ENCODE measurements at places on chromosomes 6 and 20. TPM values are rescaled to one million over a fixed set of nuclear protein-coding genes. Genes with fewer than 3 reads are reported as not detected.
A peak's percentile ranks its signal among the peaks of the same experiment; 100 is the strongest.

DNA sequence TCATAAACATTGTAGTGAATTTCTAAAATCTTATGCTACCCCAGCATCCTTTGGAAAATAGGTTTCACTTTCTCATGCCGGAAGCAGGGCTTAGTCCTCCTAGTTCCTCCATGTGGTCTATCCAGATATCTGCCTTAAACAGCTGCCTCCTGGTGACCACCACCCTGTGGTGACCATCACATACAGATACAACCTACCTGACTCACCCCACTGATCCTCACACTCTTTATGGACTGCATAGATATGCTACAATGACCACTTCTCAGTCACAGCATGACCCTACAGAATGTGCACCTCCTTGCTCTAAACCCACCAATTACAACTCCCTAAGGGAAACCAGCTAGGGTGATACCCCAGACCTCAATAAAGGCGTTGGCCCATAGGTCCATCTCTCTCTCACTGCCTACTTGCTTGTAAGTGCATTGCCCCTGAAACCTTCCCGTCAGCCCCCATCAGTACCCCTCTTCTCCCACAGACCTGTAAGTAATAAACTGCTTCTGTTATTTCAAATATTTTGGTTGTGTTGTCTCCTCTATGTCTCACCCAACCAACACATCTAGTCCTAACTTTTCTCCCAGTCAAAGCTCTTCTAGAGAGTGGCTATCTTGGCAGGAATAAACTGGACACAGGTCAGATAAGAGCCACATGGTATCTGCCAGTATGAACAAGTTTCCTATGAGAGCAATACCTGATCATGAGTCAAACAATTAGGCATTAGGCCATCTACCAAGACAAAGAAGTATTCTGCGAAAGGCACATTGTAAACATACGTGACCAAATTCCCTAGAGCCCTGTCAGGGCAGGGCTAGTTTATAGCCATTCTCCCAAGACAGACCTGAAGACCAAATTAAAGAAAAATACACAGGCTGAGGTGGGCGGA, 39.4 kb upstream of the PLEKHG1 start:
- H3K36me3 ChIP-seq, result no peaks in the 10 kb centered on the region
- DNase-seq, result no peak
- no peaks in the 10 kb centered on the region for H3K4me1 ChIP-seq

The CGA gene
- total RNA-seq, result not detected

GRCh38 chr20:40323361-40323794, 365.7 kb downstream of the MAFB start:
- no peaks in the 10 kb centered on the region for H3K36me3 ChIP-seq
- DNase-seq, result no peak
- no peak overlapping the region for H3K27ac ChIP-seq
- H3K4me1 ChIP-seq, result no peaks in the 10 kb centered on the region
- H3K27me3 ChIP-seq, result no peaks in the 10 kb centered on the region

DNA sequence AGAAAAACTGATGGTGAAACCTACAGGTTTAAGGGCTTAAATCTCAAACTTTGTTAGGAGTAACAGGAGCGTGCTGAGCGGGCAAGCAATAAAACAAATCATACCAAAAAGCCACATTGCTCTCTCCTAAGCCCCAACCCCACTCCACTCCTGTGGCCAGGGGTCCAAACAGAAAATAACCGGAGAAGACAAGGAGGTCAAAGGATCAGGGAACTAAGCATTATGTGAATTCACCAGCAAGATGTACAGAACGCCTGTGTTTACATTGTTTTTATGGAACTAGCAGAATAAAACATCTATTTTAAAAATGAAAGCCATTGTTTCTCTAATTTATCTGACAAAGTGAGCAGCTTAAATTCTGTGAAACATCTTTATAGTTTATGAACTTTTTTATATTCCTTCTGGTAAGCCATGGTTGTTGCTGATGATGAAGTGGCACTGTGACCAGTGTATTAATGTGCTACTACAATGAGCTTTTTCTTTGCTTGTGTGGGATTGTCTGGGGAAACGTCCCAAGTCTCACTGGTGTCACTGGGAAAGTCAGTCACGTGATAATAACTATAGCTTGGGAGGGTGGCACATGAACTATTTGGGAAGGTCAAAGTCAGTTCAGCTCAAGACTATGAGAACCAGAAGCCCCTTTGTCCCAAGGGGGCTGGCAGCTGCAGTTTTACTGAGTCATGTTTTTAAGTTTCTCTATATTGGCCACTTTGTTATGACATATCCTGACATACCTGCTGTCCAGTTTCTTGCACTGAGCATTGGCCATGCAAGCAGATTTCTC, 9.8 kb downstream of the FAM210B start:
- H3K4me3 ChIP-seq, result no peak overlapping the region
- no peaks in the 10 kb centered on the region for H3K4me1 ChIP-seq
- no peak for DNase-seq

The TRIM10 gene
- total RNA-seq, result not detected

GRCh38 chr6:33277663-33278391, 904 bp downstream of the B3GALT4 start:
- peak overlapping the region; percentile 71 for H3K27ac ChIP-seq
- no peaks in the 10 kb centered on the region for H3K36me3 ChIP-seq
- H3K27me3 ChIP-seq, result no peaks in the 10 kb centered on the region
- H3K4me1 ChIP-seq, result peaks cover 40% of the 10 kb centered on the region
- no peak for DNase-seq
- peak overlapping the region; percentile 64 for H3K4me3 ChIP-seq

GRCh38 chr6:130366107-130367005, 539 bp downstream of the TMEM200A start:
- H3K36me3 ChIP-seq, result no peaks in the 10 kb centered on the region
- H3K4me1 ChIP-seq, result no peaks in the 10 kb centered on the region
- peak overlapping the region; percentile 51 for H3K4me3 ChIP-seq
- DNase-seq, result peak; percentile 8
- no peak overlapping the region for H3K27ac ChIP-seq
- H3K27me3 ChIP-seq, result peaks cover 43% of the 10 kb centered on the region

GRCh38 chr6:154579485-154579884, 69.0 kb upstream of the CNKSR3 start:
- no peaks in the 10 kb centered on the region for H3K4me1 ChIP-seq
- no peaks in the 10 kb centered on the region for H3K27me3 ChIP-seq
- no peak overlapping the region for H3K4me3 ChIP-seq
- H3K27ac ChIP-seq, result no peak overlapping the region
- no peak for DNase-seq

DNA sequence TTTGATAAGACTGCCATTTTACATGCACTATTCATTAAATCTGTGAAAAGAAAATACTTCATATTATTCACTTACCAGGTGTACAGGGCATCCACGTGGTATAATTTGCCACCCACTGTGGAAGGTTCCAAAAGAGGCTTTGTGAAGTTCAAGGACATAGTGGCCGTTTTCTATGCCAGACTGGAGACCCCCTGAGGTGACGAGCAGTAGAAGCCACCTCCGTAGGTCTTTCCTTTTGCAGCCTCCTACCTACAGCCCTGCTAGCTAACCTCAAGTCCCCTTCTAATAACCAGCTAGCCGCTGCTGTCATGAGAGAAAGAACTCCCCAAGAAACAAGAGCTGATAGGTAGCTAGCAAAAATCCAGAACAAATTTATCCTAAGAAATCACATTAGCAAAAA, 110.5 kb downstream of the ARHGAP18 start:
- no peak overlapping the region for H3K27ac ChIP-seq
- no peak overlapping the region for H3K4me3 ChIP-seq
- H3K27me3 ChIP-seq, result no peaks in the 10 kb centered on the region

The C20orf204 gene
- 0.66 TPM for total RNA-seq

GRCh38 chr20:47660602-47660905, 124.7 kb downstream of the SULF2 start:
- H3K4me3 ChIP-seq, result no peak overlapping the region
- no peak overlapping the region for H3K27ac ChIP-seq
- H3K27me3 ChIP-seq, result no peaks in the 10 kb centered on the region
- H3K36me3 ChIP-seq, result no peaks in the 10 kb centered on the region
- no peaks in the 10 kb centered on the region for H3K4me1 ChIP-seq

The TINAG gene
- total RNA-seq, result 0.36 TPM

The EDN1 gene
- 12.0 TPM for total RNA-seq

The ASCC3 gene
- total RNA-seq, result 13.6 TPM

The KCNK17 gene
- total RNA-seq, result not detected

DNA sequence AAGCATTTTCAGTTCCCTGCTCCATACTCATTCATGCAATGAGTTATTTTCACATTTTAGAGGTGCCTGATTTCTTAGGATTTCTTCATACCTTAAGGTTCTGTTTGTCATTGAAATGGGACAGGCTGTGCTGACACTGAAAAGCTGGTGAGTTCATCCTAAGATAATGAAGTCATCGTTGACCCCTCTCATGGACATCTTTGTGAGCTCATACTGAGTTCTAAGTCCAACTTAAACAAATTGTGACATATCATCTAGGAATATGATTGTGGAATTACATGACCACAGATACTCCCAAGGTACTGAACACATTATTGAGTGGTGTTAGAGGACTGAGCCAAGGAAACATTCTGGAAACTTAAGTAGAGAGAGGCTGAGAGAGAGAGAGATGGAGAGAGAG, 224.8 kb upstream of the JAG1 start:
- H3K36me3 ChIP-seq, result no peaks in the 10 kb centered on the region
- no peaks in the 10 kb centered on the region for H3K4me1 ChIP-seq
- H3K4me3 ChIP-seq, result no peak overlapping the region
- no peak for DNase-seq
- no peaks in the 10 kb centered on the region for H3K27me3 ChIP-seq

DNA sequence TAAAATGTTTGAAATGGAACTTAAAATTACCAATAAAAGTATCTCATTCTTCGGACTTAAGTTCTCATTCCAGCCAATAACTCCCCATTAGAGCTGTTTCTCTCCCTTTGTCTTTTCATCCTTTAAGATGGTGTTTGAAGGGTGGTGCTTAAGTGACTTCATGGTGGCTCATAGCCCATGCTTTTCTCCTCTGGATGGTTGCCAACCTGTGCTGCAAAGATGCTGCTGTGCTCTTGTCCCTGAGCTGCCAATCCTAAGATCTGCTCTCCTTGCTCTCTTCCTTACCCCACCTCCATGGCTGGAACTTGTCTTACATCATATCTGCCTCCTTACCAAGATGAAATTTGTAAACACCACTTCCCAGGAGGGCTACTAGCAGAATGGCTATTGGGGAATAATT, 31.6 kb upstream of the PNRC1 start:
- peaks cover 4% of the 10 kb centered on the region for H3K4me1 ChIP-seq
- no peak overlapping the region for H3K27ac ChIP-seq
- H3K36me3 ChIP-seq, result no peaks in the 10 kb centered on the region
- no peak overlapping the region for H3K4me3 ChIP-seq

GRCh38 chr6:42766163-42766670, 15.6 kb upstream of the BICRAL start:
- no peaks in the 10 kb centered on the region for H3K27me3 ChIP-seq
- H3K27ac ChIP-seq, result peak overlapping the region; percentile 67
- H3K4me3 ChIP-seq, result no peak overlapping the region
- peaks cover 4% of the 10 kb centered on the region for H3K4me1 ChIP-seq
- no peaks in the 10 kb centered on the region for H3K36me3 ChIP-seq

- H3K4me3 ChIP-seq, result no peak overlapping the region
- H3K36me3 ChIP-seq, result no peaks in the 10 kb centered on the region
- H3K27ac ChIP-seq, result no peak overlapping the region
- no peak for DNase-seq
- H3K27me3 ChIP-seq, result no peaks in the 10 kb centered on the region
These were observed 117.0 kb upstream of the KCNG1 start for GRCh38 chr20:51139891-51140290.

DNA sequence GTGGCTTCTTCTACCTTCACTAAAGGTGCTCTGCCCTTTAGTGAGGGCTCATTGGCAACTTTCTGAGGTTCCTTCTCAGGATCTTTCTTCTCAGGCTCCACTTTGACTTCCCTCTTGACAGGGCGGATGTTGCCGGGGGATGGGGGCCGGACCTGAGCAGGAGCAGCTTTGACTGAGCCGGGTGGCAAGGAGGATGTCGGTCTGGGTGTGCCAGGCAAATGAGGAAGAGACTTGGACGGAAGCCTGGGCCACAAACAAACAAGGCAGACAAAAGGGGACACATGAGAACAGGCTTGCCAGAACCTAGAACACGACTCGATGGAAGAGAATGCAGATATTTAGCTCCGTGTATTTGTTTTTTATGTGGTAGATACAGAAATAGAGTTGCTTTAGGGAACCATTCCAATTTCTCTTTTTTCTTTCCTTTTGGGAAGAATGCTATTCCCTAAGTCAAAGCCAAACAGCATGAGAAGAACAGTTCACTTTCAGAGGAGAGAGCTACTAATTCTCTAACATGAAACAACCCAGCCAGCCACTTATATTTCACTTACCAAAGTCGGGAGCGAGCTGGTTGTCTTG, 76.2 kb upstream of the BCLAF1 start:
- H3K4me3 ChIP-seq, result no peak overlapping the region
- H3K4me1 ChIP-seq, result no peaks in the 10 kb centered on the region
- H3K27me3 ChIP-seq, result no peaks in the 10 kb centered on the region
- DNase-seq, result peak; percentile 43
- H3K36me3 ChIP-seq, result no peaks in the 10 kb centered on the region

Data from gastrocnemius medialis (tissue), 4 donors.